HTR-8/SVneo (cell line): ENCODE measurements at places on chromosomes 2 and 18.

GRCh38 chr18:32612651-32613050 is 142.0 kb upstream of the GAREM1 start:
- no peak for DNase-seq

- DNase-seq, result no peak
These were observed 267.9 kb upstream of the TNP1 start for GRCh38 chr2:217127744-217128143.

- no peak for DNase-seq
These were observed 130.6 kb downstream of the USP34 start for GRCh38 chr2:61340242-61340641.

GRCh38 chr2:203891474-203891873 is 23.9 kb downstream of the CTLA4 start:
- DNase-seq, result no peak

DNA sequence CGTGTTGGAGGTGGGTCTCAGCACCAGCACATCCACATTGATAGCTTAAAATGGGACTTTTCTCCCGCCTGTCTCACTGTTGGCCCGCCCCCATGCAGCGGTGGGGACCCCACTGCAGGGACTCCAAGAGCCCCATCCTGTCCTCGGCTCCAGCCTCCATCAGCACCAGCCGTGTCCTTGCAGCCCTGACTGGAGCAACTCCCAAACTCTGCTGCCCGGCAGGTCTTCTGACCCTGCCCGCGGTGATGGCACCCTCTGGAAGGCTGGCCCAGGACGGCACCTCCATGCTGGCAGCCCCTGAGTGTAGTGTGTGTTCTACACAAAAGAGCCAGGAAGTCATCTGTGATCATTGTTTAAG is 41.6 kb upstream of the KCNG2 start:
- DNase-seq, result no peak

DNA sequence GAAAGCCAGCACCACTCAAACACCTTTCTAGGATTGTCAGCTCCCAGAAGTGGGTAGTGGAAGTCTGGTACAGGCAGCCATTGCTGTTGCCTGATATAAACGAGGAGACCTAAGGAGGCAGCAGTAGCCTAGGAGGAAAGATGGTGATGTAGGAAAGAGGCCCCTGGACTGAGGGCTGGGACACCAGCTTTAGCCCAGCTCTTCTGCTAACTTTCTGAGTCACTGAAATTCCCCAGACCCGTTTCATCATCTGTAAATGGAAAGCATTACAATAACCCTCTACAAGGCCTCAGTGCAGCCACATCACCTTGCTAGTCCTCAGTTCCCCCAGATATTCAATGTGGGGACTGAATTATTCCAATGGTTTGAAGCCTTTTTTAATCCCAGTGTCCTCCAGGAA is 336.5 kb downstream of the TNS1 start:
- no peak for DNase-seq

GRCh38 chr2:218295029-218295428 is 2.7 kb upstream of the TMBIM1 start:
- no peak for DNase-seq

- DNase-seq, result peak; percentile 59
These were observed 100.5 kb downstream of the CAPN13 start for GRCh38 chr2:30706534-30707303.

DNA sequence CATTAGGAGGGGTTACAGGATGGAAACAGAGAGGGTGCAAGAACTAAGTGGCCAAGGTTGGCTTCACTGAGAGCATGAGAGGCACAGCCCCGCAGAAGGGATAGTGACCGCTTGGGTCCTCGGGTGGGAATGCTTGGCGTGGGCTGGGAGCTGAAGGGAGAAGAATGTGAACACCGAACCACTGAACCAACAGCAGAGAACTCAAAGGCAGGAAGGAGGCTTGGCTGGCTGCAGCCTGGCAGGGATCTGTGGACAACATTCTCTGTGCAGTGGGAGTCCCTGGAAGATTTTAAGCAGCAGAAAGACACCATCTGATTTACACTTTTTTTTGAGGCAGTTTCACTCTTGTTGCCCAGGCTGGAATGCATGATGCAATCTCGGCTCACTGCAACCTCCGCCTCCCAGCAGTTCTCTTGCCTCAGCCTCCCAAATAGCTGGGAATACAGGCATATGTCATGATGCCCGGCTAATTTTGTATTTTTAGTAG is 33.9 kb downstream of the SOWAHC start:
- DNase-seq, result no peak

DNA sequence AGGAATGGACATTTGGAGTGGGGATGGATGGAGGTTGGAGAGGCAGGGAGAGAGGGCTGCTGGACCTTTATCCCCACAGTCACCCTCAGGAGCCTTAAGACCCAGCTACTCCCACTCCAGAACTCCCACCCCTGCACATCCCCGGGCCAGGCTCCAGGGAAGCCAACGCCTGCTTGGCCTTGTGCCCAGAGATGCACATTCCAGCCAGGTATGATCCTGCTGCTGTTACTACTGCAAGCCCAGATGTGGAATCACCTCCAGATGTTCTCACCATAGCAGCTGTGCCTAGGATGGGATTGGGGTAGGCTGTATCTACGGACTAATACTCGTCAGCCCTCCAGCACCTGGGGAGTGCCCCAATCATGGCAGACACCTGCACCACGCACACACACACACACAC is 71.7 kb downstream of the ZFP36L2 start:
- DNase-seq, result no peak

GRCh38 chr2:197189426-197190099 is 121.0 kb downstream of the ANKRD44 start:
- no peak for DNase-seq

DNA sequence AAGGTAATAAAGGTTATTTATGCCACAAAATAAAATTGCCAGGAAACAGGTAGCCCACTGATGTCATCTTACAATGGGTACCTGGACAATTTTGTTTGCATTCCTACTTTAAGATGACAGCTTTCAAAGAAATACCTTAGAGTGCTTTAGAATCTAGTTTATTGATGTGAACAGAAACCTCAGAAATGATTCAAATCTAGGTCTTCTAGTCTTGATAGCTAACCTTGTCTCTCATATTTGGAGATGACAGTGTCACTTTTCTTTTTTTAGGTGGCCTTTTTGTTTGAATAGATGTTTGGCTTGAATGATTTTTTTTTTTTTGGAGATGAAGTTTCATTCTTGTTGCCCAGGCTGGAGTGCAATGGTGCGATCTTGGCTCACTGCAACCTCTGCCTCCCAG is 69.1 kb downstream of the PIK3C3 start:
- DNase-seq, result no peak

DNA sequence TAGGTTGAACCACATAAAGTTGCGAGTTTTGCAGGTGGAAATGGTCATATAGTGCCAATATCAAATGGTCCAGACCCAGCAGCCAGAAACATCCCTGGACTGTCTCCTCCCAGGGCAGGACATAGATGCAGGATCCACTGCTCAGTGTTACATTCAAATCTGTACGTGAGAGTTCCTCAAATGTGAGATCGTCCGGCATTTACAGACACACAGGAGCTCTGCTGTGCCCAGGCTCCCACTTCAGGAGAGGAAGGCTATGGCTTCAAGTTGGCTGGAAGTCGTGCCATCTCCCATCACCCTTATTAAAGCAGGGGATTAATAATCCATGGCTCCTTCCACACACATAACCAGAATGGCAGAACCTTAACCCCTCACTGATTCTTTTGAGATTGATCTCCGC is 688.2 kb upstream of the HS6ST1 start:
- DNase-seq, result no peak

DNA sequence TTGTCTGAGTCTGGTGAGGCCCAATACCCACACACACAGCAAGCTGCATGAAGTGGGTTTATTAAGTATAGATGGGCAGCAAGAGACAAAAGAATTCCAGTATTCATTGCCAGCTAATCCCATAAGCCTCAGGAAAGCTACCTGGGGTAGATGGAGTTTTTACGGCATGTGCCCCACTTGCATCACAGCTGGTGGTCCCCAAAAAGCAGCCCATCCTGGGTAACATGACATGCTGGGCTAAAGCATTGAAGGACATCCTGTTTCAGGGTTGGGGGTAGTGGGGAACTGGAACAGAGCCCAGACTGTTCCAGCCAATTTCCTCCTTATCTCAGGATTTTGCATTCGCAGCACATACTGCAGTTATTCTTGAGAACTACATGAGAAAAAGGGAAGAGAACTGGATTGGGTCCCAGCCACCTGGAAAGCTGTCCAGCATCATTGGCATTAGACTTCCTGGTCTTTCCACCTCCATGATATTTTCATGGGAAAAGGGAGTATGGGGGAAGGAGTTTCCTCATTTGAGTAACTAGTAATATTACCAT is 240.1 kb upstream of the MMADHC start:
- DNase-seq, result no peak

- no peak for DNase-seq
These were observed 7.1 kb downstream of the KHK start for GRCh38 chr2:27093430-27094352.

GRCh38 chr2:1746174-1747064 is 2.1 kb upstream of the PXDN start:
- DNase-seq, result no peak

- DNase-seq, result no peak
These were observed 36.5 kb upstream of the MAP2 start for GRCh38 chr2:209387389-209387788.

DNA sequence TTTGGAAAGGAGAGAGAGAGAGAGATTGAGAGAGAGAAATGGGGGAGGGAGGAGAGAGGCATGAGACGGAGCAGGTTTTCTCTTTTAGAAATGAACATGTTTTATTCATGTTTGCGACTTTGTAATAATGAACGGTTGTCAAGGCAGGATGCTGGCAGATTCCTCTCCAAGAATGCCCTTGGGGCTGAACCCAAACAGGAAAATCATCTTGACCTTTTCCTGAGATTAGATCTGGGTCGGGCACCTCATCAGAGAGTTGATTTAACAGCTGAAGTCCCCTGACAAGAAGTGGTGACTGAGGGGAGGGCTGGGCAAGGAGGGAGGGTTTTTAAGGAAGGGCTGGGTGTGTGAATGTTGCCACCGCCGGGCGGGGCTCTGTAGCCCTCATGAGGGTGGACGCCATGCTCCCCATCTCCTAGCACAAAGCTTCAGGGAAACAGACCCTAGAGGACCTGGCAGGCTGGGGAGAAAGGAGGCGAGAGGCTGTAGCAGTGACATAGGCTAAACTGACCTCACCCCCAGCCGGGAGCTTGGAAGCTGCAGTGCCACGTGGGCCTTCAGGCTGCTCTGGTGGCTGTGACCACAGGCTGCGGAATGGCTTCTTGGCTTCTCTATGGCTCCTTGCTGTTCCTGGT is 60.0 kb downstream of the LIPG start:
- DNase-seq, result no peak

DNA sequence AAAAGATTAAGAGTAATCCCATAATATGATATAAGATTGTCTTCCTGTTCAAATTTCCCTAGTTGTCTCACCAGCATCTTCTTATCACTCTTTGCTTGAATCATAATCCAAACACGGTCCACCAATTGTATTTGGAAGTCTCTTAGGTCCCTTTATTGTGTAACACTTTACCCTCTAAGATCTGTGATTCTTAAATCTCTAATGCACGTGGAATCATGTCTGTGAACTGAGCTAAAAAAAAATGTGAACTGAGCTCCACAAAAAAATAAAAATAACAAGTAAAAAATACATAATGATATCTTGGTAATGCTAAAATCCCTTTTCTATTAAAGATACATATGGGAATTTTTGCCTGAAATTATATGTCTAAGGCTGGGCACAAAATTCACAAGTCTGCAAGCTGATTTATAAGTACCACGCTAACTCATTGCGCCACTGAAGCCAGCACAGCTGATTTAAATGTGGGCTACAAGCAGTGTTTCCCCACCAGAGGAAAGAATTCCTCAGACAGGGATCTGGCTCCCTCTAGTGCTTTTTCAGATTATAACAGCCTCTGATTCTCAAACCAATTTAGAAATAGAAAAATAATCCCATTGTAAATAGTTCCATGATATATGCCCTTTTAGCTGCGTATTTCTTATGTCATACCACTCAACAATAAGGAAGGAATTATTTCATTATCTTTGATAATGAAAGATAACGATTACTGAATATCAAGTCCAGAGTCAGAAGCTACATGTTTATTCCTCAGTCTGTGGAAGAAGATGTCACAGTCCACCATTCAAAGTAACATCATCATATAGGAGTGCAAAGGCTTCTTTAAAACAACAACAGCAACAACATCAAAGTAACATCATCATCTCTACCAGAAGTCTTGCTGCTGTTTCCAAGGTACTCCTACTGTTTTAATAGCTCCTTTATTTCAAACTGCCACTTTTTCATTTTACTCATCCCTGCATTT is 22.9 kb downstream of the RBM43 start:
- DNase-seq, result peak; percentile 74

DNA sequence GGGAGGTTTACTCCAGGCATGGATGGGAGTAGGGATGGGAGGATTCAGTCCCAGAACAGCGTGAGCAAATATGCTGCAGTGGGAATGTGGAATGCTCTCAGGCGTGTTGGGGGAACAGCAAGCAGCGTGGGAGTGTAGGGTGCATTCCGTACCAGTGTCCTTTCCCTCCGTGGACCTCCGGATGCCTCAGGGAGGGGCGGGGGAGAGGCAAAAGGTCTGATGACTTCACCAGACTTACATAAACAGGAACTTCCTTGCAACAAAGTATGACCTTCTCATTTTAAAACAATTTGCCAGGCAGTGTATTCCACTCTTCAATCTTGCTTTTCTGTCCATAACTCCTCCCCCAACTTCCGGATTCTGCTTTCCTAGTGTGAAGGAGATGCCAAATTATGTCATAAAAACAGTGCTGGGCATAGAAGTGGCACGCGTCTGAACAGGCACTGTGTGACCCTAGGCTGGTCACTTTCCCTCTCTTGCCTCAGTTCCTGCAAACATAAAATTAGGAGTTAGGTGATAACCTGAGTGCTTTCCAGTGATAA is 36.9 kb downstream of the RPL37A start:
- DNase-seq, result peak; percentile 74

- DNase-seq, result no peak
These were observed 82.5 kb downstream of the TGFA start for GRCh38 chr2:70471129-70471528.
